IgD-negative memory B cell (primary cell): ENCODE measurements at places on chromosomes 7 and 10. TPM values are rescaled to one million over a fixed set of nuclear protein-coding genes. Genes with fewer than 3 reads are reported as not detected.

Gene TAS2R3
- polyA plus RNA-seq, result not detected

Gene ATP6V0A4
- not detected for polyA plus RNA-seq

Gene ADAM12
- polyA plus RNA-seq, result not detected

Gene ZNF32
- 62.2 TPM for polyA plus RNA-seq

Gene PTPRE
- 11.2 TPM for polyA plus RNA-seq
